ENCODE measurements at places on chromosomes 6 and 20. TPM values are rescaled to one million over a fixed set of nuclear protein-coding genes. Genes with fewer than 3 reads are reported as not detected.

CD24 gene
- 397 TPM for total RNA-seq

BNIP5 gene
- total RNA-seq = not detected

PNPLA1 gene
- not detected for total RNA-seq

PHACTR3 gene
- not detected for total RNA-seq

FAM209B gene
- not detected for total RNA-seq

RSPH3 gene
- 12.2 TPM for total RNA-seq

MUCL3 gene
- total RNA-seq = not detected

PRR18 gene
- 0.09 TPM for total RNA-seq

LHFPL5 gene
- total RNA-seq = not detected

KIZ gene
- total RNA-seq = 18.3 TPM

VGLL2 gene
- not detected for total RNA-seq

MOG gene
- not detected for total RNA-seq

OR12D3 gene
- not detected for total RNA-seq

RAD21L1 gene
- total RNA-seq = not detected

DLK2 gene
- total RNA-seq = 49.9 TPM

GABRR2 gene
- total RNA-seq = not detected

PACSIN1 gene
- total RNA-seq = not detected

ABHD16B gene
- not detected for total RNA-seq

SPDEF gene
- total RNA-seq = not detected

ISM1 gene
- total RNA-seq = 3.7 TPM

FKBP1C gene
- 0.67 TPM for total RNA-seq

PPP1R3G gene
- not detected for total RNA-seq

CTAGE9 gene
- total RNA-seq = not detected

SMPDL3A gene
- 7.3 TPM for total RNA-seq

KCNG1 gene
- 53.0 TPM for total RNA-seq

ZKSCAN3 gene
- 4.0 TPM for total RNA-seq

BPHL gene
- total RNA-seq = 25.8 TPM

DEFB132 gene
- not detected for total RNA-seq

FERMT1 gene
- total RNA-seq = 34.8 TPM

MYLK2 gene
- 0.24 TPM for total RNA-seq

HLA-DRB5 gene
- total RNA-seq = not detected

NNAT gene
- total RNA-seq = 1.4 TPM

E2F1 gene
- total RNA-seq = 1.8 TPM

MOXD1 gene
- 3.0 TPM for total RNA-seq

SLC24A3 gene
- 0.17 TPM for total RNA-seq

OXT gene
- not detected for total RNA-seq

MYBL2 gene
- total RNA-seq = 1.8 TPM

CD109 gene
- total RNA-seq = 82.5 TPM

DNAH8 gene
- total RNA-seq = 0.02 TPM

SLC25A27 gene
- 18.1 TPM for total RNA-seq

DEF6 gene
- 12.8 TPM for total RNA-seq

SERINC3 gene
- total RNA-seq = 153 TPM

SLC22A2 gene
- total RNA-seq = not detected

Measured in mammary epithelial cell (primary cell).